ENCODE measurements at places on chromosomes 5 and 9.

DNA sequence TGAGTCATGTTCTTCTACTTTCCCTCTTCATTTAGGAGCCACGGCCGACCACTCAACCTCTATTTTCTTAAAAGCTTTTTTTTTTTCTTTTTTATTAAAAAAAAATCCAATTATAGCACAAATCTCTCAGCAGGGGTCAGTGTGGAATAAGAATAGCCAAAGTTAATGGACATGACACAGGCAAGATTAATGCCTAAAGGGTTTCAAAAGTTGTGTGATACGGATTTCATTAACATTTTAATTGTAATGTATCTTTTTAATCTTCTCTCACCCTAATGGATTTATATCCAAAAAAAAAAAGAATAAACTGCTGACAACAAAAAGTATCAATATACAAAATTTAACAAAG lies 5.4 kb downstream of the NACC2 start:
- no peak for DNase-seq

DNA sequence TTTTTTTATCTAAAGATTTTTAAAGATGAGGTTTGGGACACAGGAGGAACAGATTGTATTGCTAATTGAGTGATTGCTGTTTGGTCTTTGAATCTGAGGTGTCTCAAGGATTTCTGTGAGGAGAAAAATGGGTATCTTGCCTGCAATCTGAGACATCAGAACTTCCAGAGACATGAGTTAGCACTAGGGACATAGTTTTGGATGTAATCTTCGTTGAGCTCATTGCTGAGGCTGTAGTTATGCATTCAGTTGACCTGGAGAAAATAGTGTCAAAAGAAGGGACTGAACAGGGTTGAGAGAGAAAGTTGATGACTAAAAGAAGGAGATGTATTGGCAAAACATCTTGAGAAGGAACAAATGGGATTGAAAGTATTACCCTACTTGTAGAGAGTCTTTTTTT lies 24.6 kb downstream of the C9orf85 start:
- DNase-seq, result no peak

- no peak for DNase-seq
These were observed 181.9 kb downstream of the ZNF462 start for GRCh38 chr9:107044872-107045271.

DNA sequence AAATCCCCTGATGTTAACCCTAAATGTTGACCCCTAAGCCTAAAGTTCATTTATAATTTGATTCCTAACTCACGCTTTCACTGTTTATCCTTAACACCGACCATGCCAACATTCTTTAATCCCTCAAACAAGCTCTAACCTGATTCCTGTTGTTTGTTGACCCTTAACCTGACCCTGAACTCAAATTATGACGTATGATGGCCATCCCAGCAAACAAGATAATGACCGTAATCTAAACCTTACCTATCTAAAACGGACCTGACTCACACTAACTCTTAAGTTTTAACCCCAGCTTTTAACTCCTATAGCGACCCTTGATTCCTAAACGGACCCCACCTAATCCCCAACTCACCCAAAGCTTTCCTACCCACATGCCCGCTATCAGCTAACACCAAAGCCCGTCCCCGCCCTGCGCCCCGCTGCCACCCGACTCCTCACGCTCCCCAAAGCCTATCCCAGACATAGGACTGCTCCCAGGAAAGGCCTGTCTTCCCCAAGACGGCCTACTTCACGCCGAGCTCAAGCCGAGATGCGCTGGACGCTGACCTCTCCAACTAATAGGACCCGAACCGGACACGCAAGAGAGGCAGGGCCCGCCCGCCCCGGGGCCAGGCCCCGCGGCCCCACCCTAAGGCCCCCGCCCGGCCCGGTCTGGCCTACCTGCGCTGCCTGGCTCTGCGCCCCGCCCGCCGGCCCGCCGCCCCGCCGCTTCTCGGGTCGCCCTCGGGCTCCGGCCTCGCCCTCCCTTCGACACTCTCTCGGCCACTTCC lies 395 bp downstream of the TLN1 start:
- no peak for DNase-seq

GRCh38 chr5:88758184-88758583 lies 124.8 kb downstream of the MEF2C start:
- no peak for DNase-seq

DNA sequence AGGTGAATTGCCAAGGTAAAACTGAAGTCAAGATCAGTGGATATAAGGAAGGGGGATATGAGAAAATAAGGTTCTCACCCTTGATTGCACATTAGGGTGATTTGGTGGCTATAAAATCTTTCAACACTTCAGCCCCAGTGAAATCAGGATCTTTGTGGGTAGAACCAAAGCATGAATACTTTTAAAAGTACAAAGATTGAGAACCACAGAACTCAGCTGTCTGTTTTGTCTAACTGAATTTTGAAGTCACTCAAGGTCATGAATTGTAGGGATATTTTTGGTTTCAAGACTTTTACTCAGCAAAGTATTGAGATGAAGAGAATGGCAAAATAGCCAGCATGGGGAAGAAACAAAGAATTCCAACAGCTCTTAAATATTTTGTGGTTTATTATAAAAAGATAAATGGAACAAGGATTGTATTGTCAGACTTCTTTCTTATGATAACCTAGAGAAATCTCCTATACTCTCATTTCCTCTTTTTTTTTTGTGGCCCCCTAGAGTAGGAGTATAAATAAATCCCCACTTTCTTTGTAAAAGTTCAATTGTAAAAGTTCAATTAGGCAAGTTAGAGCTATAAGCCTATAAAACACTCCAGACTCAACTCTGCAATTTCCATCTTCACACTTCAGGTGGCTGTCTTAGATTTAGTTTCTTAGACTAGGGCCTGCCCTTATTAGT lies 272.9 kb downstream of the PDE4D start:
- no peak for DNase-seq

GRCh38 chr9:87290241-87291052 lies 207.2 kb upstream of the DAPK1 start:
- no peak for DNase-seq

DNA sequence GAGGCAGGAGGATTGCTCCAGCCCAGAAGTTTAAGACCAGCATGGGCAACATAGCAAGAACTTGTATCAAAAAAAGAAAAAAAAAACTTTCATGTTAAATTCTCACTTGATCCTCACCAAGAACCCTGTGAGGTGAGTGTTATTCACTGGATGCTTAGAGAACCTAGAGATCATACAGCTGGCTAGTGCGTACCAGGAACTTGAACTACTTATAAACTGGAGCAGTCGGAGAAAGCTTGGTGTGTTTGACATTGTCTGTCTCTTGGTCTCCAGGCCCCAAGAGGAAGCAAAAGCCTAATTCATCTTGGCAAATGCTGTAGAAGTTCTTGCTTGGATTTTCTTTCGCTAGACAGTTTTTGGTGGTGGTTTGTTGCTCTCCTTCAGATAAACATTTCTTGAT lies 18.1 kb downstream of the TJP2 start:
- DNase-seq, result no peak

DNA sequence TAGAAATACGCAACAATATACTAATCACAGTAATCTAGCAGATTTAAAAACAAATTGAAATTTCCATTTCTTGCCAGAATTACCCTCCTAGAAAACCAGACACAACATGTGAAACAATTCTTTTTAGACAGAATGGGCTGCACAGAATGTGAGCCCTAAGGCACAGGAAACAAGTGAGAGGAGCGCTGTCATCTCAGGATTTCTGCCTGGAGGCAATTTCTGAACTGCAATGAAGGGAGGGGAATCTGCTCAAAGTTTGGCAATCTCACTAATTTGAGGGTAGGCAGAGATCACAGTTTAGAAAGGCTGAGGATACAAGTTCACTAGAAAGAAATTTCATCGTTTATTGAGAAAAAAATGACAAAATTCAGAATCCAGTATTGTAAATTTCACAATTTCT lies 70.3 kb downstream of the INIP start:
- no peak for DNase-seq

GRCh38 chr5:179176571-179177230 lies 116.5 kb downstream of the ZNF354C start:
- DNase-seq, result no peak

- no peak for DNase-seq
These were observed 831 bp downstream of the RMRP start for GRCh38 chr9:35656831-35657545.

GRCh38 chr9:113471143-113471542 lies 7.6 kb downstream of the RGS3 start:
- DNase-seq, result no peak

GRCh38 chr5:179923436-179923835 lies 15.7 kb upstream of the TBC1D9B start:
- no peak for DNase-seq

DNA sequence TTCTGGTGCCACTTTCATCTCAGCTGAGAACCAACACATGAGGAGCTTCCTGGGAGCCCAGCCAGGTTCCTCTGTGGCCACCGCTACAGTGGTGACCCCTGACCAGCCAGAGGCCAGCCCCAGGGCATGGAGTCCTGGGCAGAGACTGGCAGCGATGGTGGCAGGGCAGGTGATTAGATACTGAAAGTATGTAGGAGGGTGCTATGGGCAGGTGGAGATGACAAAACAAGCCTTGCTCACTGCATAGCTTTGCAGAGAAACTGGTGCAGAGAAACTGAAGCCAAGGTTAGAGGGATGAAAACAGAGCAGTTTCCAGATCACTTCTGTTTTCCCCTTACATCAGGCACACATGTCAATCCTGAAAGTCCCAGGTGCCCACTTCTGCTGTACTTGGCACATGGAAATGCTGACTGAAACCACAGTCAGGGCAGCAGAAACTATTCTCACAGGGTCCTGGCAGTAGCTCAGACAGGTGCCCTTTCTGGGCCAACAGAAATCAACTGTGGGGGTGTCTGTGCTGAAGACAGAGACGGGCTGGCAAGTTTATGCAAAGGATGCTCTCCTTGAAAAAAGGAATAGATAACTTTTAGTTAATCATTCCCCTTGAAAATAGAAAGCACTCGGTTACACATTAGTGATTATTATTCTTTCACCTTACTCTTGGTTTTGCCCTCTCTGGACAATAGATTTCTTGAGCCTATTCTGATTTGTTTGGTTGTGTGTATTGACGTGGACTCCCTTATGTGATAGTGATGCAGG lies 90.3 kb downstream of the ANKRD55 start:
- no peak for DNase-seq

- DNase-seq, result no peak
These were observed 1364.3 kb downstream of the EFNA5 start for GRCh38 chr5:106306313-106307028.

DNA sequence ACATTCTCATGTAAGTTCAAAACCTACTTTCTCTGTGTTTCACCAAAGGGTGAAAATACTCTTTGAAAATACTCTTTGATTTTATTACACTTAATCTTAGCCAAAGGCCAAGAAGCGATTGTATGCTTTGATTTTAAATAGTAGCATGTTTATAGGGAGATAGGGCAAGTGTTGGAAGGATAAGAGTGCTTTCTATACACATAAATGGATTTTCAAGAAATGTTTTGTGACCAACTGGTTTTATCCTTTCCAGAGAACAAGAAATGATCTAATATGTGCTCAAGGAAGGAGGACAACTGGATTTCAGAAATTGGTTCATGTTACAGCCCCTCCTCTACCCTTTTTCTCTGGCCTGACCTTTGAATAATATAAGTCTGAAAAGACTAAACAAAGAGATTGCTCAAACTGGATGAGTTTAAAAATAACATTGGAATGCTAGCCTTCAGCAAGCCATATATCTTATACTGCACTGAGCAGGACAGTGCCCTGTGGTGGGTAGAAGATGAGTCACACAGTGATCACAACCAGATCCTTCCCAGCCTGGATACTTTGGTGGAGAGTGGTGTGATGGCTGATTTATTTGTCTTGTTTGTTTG lies 13.1 kb downstream of the PALM2AKAP2 start:
- DNase-seq, result no peak

- DNase-seq, result no peak
These were observed 802 bp downstream of the APBB3 start for GRCh38 chr5:140563596-140563995.

GRCh38 chr9:114888607-114889006 lies 41.8 kb downstream of the TNFSF8 start:
- DNase-seq, result no peak

- peak; percentile 26 for DNase-seq
These were observed 1.2 kb upstream of the INSL6 start for GRCh38 chr9:5186416-5187169.

DNA sequence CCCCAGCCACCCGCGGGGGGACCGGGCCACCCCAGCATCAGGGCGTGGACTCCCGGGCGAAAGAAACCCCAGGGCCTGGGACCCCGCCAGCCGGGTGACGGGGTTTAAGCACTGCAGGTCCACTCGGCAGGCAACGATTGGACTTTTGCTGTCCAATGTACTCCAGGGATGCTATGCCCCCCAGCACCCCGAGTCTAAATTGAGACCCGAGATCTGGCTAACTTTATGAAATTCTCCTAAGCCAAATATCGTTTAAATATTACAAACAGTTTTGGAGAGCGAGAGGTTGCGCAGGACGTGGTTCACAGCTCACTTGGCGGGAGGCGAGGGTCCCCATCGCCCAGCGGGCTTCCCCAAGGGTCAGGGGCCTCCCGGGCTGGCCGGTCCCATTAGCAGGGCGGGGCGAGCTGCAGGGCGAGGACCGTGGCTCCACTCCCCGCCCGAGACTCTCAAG lies 384 bp upstream of the MRPS2 start:
- DNase-seq, result no peak

DNA sequence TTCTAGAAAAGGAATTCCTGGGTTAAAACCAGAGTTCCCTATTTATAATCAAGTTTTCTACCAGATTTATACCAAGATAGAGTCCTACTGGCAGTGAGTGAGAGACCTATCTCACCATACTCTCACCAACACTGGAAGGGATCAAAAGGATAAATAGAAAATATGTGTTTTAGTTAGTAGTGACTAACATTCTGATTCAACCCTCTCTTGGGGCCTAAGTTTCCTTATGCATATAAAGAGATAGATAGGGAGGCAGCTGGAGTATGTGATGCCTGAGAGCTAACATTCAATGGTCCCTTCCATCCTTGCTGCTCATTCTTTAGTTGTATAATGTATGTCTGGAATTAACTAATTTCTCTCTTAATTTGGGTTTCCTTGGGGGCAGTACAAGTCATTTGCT lies 32.0 kb downstream of the CKMT2 start:
- DNase-seq, result no peak

DNA sequence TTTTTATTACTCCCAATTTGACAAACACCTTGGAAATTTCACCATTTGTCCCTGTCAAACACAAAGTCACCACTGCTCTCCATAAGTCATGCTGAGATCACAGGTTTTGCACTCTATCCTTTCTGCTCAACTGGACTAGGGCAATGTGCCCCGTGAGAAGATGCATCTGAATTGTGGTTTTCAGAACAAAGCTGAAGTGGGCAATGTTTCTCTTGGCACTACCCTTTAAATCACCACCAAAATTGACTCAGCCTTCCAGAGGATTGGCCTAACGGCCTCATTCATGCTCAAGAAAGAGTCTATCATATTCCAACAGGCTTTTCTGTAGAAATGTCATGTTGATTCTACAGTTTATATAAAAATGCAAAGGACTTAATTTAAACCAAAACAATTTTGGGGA lies 81.0 kb upstream of the TRIO start:
- DNase-seq, result no peak

GRCh38 chr5:115415143-115415491 lies 118.7 kb upstream of the CCDC112 start:
- no peak for DNase-seq

- DNase-seq, result peak; percentile 67
These were observed at the start of gene LMAN2 for GRCh38 chr5:177351392-177352329. Gene LMAN2, minus strand, starts transcription at chr5:177351668. Its CDS starts 21 bp downstream, at chr5:177351647.

Measured in stimulated activated CD8-positive, alpha-beta memory T cell treated with anti-CD3 and anti-CD28 coated beads, Interleukin-4, amount 100 ng/mL, for 1 hour (primary cell).